ENCODE measurements at places on chromosomes 13 and 19.

- no peak for DNase-seq
Observed at GRCh38 chr13:112905990-112906641, 62.9 kb upstream of the MCF2L start.

DNA sequence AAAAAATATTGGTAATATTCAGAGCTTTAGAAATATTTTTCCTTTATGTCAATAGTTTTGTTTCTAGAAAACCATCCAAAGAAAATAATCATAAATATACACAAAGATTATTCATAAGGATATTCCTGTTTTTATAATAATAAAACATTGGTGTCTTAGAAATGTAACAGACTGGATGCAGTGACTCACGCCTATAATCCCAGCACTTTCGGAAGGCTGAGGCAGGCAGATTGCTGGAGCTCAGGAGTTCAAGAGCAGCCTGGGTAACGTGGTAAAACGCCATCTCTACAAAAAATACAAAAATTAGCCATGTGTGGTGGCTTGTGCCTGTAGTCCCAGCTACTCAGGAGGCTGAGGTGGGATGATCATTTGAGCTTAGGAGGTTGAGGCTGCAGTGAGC is 106.8 kb downstream of the DHRS12 start:
- DNase-seq: no peak

DNA sequence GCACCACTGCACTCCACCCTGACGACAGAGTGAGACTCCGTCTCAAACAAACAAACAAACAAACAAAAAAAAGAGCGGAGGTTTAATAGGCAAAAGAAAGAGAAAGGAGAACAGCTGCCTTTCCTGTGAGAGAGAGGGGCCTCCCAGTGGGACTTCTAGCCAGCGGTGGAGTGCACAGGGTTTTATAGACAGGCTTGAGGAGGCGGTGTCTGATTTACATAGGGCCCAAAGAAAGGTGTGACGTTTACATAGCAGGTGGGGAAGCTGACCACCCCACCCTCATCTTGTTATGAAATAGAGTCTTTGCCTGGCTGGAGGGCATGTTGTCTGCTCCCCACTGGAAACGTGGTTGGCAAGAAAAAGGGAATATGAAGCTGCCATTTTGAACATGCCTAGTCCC is 106.0 kb upstream of the CSNK1A1L start:
- DNase-seq: no peak

- no peak for DNase-seq
Observed at GRCh38 chr19:292281-292884, 1.2 kb upstream of the PLPP2 start.

DNA sequence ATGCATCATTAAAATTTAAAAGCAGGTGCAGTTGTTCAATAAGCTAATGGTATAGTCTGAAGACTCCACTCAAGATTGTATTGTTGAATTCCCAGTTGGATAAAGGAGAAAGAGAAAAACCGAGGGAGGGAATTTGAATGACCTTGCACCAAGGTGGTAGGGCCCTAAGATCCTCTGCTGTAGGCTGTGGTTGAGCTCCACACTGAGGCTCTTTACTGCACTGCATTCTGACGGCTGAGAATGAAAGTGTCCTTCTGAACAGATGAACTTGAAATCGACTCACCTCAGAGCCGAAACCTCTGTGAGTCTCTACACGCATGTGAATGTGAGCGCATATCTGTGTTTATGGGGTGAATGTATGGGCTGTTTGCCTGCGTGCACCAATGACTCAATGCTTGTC is 388.9 kb upstream of the DACH1 start:
- peak; percentile 12 for DNase-seq

GRCh38 chr19:44113784-44114390 is 688 bp downstream of the ZNF225 start:
- no peak for DNase-seq

GRCh38 chr13:37344056-37344455 is 238.6 kb upstream of the CSNK1A1L start:
- DNase-seq: no peak

Data from NCI-H2081 treated with DMSO at 0.1 percent for 48 hours (cell line).